ENCODE measurements at places on chromosomes 2 and 18.

DNA sequence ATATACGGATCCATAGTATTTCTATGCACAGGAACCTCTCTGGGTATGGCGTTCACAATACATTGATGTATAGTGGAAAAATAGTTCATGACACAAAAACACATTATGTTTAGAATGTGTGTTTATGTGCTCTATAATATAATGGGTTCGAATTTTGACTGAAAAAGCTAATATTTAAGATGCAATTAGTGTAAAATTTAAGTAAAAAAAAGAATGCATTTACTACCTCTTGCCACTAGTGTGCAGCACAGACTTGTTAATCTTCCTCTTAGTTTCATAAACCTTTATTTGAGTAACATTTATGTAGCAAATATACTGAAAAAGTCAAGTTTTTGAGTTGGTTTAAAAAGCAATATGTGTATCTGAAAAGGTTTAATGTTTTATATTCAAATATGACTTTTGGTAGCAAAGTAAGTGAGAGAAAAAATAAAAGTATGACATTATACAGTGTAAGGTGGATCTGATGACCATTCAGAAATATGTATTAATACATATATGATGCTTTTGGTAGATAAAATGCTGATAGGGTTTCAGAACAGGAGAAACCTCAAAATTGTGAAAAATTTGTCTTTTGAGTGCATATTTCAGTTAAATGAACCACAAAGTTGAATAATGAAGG, 49.4 kb downstream of the CCDC102B start:
- DNase-seq: no peak

- DNase-seq: no peak
These were observed 240.2 kb upstream of the CCDC68 start for GRCh38 chr18:55199291-55199963.

- DNase-seq: no peak
These were observed 470.1 kb downstream of the TMX3 start for GRCh38 chr18:68244786-68245185.

GRCh38 chr2:159562248-159562647, 54.1 kb downstream of the BAZ2B start:
- no peak for DNase-seq

GRCh38 chr2:72973566-72974435, 56.5 kb downstream of the EMX1 start:
- peak; percentile 89 for DNase-seq

GRCh38 chr2:99715956-99716355, 226.1 kb upstream of the REV1 start:
- DNase-seq: no peak

DNA sequence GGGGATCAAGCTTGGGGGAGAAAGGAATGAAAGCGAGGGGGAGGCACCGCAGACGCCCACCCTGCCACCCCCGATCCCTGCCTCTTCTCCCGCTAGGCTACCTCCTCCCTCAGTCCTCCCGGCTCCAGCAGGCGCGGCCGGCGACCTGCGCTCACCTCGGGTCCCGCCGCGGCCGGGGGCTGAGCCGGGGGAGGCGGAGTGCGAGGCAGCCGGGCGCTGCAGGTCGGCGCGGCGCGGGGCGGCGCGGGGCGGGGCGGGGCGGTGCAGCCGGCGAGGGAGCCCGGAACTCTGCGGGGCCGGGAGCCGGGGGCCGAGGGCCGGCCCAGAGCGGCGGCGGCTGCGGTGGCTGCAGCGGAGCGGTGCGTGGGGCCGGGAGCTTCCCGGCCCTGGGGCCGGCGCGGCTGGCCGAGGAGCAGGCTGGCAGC, 477 bp downstream of the ACVR1 start:
- DNase-seq: no peak

GRCh38 chr2:175371378-175371777, 189.9 kb upstream of the ATP5MC3 start:
- no peak for DNase-seq

DNA sequence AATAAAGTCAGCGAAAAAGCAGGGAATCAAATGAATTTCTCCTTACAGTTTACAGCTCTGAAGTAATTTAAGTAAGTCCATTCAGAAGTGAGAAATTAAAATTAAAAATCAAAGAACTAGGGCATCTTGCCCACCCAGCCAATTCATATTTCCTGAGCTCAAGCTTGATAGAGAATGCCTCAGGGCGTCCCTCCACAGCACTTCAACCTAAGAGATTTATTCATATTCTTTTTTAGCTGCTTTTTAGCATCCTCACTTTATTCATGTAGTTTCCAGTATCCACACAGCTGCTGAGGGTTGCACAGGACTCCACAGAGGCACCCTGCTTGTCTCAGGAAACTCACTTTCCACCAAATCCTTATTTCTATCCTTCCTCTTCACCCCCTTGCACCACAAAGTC, 900.3 kb downstream of the BCL11A start:
- no peak for DNase-seq

All from urothelium cell line (cell line).